ENCODE measurements at places on chromosomes 12 and 14. TPM values are rescaled to one million over a fixed set of nuclear protein-coding genes. Genes with fewer than 3 reads are reported as not detected.

CYP46A1 gene
- not detected for polyA plus RNA-seq

NEUROD4 gene
- not detected for polyA plus RNA-seq

HCAR1 gene
- polyA plus RNA-seq: not detected

SPX gene
- not detected for polyA plus RNA-seq

C14orf132 gene
- 0.29 TPM for polyA plus RNA-seq

ADAM21 gene
- polyA plus RNA-seq: 0.12 TPM

CCDC184 gene
- 0.91 TPM for polyA plus RNA-seq

SHMT2 gene
- 34.7 TPM for polyA plus RNA-seq

KRT78 gene
- not detected for polyA plus RNA-seq

CACNA1C gene
- 0.10 TPM for polyA plus RNA-seq

HOXC11 gene
- not detected for polyA plus RNA-seq

OGFOD2 gene
- polyA plus RNA-seq: 14.9 TPM

FZD10 gene
- polyA plus RNA-seq: not detected

PRIMA1 gene
- polyA plus RNA-seq: not detected

CLEC14A gene
- not detected for polyA plus RNA-seq

HRK gene
- not detected for polyA plus RNA-seq
